ENCODE measurements at places on chromosomes 2 and 18. TPM values are rescaled to one million over a fixed set of nuclear protein-coding genes. Genes with fewer than 3 reads are reported as not detected.

The KYNU gene
- total RNA-seq = 64.2 TPM

The LRRTM1 gene
- not detected for total RNA-seq

- no peak overlapping the region for H3K27ac ChIP-seq
- H3K4me3 ChIP-seq = no peak overlapping the region
- H3K4me1 ChIP-seq = no peaks in the 10 kb centered on the region
- no peaks in the 10 kb centered on the region for H3K27me3 ChIP-seq
- DNase-seq = no peak
Observed at GRCh38 chr18:38690626-38691025, 1125.0 kb upstream of the CELF4 start.

GRCh38 chr2:240383099-240383758, 52.2 kb upstream of the GPC1 start:
- H3K4me1 ChIP-seq = peaks cover 8% of the 10 kb centered on the region
- H3K27ac ChIP-seq = no peak overlapping the region
- H3K36me3 ChIP-seq = no peaks in the 10 kb centered on the region

Data from Calu3 (cell line).